AG10803 (cell line): ENCODE measurements at places on chromosomes 2 and 18.

- DNase-seq = no peak
These were observed 117.6 kb downstream of the MCFD2 start for GRCh38 chr2:46798041-46798440.

DNA sequence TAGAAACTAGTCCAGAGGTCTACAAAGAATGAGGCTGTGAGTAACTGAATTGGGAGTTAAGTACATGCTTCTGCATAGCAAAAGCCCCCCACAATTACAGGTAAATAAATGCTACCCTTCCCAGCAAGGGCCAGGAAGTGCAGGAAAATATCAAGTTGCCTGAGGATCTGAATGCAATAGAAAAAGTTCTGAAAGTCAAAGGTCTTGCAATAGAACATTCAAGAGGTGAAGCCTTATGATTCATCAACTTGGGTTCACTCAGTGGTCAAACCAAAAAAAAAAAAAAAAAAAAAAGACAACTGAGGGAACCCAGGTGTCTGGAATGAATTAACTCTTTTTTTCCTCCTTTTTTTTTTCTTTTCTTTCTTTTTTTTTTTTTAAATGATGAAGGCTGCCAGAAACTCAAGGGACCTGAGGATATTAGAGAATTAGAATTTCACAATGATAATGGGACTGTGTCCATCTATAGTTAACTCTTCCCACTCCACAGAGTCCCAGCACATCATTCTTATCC, 42.9 kb upstream of the RFX8 start:
- peak; percentile 83 for DNase-seq

DNA sequence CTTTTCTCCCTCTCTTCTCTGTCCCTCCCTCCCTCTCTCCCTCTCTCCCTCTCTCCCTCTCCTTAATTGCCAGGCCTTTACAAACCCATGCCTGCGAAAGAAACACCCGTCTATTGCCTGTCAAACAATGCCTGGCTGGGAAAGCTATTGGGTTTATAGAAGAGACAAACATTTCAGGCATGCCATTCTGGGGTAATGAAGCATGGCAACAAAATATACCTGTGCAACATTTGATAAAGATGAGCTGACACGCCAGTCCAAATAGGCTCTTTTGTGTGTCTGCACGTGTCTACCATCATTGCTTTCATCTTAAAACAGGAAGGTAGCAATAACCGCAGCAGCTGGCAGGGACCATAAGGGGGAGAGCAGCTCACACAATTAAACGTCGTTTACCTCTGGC, 282.1 kb downstream of the ZNF516 start:
- no peak for DNase-seq

- DNase-seq = peak; percentile 24
These were observed 3.9 kb downstream of the TAF1B start for GRCh38 chr2:9847140-9847539.

GRCh38 chr2:106161938-106162820, 31.9 kb downstream of the UXS1 start:
- DNase-seq = no peak

DNA sequence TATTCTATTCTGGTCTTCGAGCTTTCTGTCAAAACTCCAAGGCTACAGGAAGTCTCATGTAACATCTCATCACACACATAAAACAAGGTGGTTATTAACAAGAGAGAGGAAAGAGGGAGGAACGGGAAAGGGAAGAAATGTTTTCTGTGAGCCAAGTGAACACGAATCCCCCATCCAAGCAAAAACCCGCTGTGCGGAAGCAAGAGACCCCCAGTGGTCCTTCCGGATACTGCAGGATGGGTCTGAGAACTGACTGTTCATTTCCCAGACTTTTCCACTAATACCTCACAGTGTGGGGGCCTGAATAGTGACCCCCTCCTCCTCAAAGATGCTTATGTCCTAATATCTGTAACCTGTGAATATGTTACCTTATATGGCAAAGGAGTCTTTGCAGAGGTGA, 19.0 kb upstream of the DIPK1C start:
- DNase-seq = no peak

DNA sequence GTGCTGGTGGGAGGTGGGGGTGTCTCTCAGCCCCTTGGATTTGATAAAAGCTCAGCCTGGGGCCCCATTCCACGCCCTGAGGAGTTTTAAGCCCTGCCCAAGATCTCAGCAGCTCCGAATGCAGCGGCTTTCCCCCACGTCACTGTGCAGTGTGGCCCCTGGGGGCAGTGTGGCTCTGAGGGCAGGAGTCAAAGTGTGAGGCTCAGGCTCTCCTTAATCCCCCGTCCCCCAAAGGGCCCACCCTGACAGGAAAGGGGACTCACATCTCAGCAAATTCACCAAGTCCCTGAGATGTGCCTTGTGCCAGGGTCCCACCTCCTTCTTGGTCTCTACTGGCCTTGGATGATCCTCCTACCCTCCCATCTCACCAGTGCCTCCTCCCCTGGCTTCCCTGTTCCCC, 25.2 kb downstream of the NPPC start:
- DNase-seq = no peak

DNA sequence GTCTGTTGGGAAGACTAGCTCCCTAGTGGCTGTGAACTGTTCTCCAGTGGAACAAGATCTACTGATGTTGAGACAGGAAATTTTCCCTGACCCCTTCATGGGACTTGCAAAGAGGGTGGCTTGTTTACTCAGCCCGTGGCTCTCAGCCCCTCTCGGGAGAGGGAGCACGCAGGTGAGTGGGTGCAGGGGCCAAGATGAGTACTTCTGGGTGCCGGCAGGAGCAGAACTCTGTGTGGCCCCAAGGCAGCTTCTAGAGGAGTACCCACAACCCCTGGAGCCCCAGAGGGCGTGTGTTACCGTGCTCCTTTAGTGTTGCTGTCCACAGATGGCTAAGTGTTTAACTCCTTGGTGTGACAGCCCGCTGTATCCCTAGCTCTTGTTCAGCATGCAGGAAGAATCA, 68.2 kb upstream of the CNGA3 start:
- DNase-seq = no peak

DNA sequence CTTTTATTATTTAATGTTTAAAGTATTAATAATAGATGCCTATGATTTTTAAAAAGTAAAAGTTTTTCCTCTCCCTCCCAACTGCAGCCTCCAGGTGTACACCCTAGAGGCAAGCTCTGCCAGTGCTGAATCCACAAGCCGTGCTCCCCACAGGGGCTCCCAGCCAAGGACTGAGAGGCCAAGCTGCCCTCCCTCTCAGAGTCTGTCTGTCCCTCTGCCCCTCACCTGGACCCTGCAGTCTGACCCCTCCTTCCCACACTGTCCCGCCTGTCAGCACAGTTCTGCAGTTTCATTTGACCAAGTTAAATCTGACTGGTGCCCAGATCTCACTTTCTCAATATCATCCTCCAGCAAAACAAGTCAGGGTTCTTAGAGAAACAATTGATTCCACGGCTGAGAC, 14.8 kb upstream of the PROC start:
- no peak for DNase-seq

DNA sequence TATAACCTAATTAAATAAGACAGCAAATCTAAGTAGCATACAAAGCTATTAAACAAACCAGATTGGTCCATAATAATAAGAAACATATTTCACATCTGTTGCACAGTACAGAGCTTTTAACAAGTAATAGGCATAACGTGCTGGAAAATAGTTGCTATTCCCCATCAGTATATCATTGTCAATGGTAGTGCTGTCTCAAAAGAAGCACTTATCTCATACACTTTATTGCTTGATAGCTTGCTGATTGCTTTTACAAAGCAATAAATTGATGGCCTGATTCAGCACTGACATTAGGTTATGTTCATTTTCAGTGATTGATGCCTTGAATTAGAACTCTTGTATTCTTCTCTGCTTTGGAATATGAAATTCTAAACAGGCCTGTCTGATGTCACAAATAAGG, 641.7 kb downstream of the CBLN2 start:
- no peak for DNase-seq
